Stimulated activated CD8-positive, alpha-beta memory T cell treated with anti-CD3 and anti-CD28 coated beads, Interleukin-7, amount 100 ng/mL, for 1 hour (primary cell): ENCODE measurements at places on chromosomes 5 and 9.

- DNase-seq, result no peak
Observed at GRCh38 chr9:2489838-2490314, 131.7 kb upstream of the VLDLR start.

- no peak for DNase-seq
Observed at GRCh38 chr9:86035827-86036440, 63.4 kb downstream of the GOLM1 start.

- DNase-seq, result no peak
Observed at GRCh38 chr5:142935014-142935413, 164.8 kb downstream of the ARHGAP26 start.

DNA sequence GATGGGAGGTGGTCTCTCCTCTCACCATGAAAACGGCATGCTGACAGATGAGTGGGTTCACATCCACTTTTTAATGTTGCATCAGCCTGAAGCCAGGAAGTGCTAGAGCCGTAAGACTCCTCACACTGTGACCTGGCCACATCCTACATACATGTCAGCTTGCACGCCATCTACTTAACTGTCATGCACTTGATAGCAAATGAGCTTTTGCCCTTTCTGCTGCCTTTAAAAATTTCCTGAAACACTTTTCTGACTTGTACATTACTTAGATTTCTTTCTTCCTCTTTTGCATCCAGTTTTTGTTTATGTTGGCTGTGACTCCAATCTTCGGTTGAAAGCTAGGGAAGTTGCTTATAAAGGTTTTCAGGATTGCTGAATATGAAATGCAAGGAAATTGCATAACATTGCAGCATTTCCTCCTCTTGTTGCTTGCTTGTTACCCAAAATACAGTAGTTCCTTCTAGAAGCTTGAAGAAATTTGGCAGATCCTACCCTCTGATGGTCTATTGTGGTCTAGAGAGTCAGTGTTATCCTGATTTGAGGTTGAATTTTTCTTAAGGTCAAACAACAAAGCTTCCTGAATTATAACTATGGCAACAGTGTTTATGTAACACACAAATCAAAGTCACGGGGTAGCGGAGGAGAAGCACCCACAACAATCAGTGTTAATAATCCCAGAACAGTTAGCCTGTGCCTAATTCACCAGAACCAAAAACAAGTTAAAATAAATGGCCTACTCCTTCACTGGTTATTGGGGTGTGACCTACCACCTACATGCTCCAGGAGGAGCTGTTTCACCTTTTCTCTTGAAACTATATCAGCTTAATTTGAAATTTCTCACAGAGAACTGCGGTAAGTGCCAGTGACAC lies 232.5 kb downstream of the ARHGAP26 start:
- no peak for DNase-seq

- DNase-seq, result no peak
Observed at GRCh38 chr9:136059851-136060670, 35.0 kb downstream of the NACC2 start.

DNA sequence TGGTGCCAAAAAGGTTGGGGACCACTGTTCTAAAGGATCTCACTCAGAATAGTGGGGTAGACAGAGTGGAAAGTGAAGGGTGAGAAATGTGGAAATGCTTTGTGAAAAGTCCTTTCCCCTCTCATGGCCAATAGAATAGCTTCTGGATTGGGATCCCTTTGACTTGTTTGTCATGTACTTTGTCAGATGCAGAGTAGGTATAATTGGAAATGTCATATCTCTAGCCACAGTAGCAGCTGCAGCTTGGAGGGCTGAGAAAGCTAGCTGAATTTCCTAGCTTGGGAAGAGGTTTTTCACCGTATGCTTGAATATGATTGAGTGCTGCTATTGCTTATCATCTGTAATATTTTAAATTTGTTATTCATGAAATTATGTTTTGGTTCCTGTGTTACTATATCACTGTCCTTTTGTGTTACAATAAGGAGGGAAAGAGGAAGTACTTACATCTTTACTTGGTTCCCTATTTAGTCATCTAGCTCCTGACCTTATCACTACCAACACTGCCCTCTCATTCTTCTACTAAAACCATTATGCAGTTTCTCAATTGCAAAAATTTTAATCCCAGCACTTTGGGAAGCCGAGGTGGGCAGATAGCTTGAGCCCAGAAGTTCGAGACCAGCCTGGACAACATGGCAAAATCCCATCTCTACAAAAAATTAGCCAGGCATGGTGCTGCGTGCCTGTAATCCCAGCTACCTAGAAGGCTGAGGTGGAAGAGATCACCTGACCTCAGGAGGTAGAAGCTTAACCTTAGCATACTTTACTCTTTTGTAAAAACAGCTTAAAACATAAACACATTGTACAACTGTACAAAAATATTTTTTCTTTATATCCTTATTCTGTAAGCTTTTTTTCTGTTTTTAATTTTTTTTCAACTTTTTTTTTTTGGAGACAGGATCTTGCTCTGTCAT lies 12.4 kb downstream of the SLC30A5 start:
- no peak for DNase-seq

DNA sequence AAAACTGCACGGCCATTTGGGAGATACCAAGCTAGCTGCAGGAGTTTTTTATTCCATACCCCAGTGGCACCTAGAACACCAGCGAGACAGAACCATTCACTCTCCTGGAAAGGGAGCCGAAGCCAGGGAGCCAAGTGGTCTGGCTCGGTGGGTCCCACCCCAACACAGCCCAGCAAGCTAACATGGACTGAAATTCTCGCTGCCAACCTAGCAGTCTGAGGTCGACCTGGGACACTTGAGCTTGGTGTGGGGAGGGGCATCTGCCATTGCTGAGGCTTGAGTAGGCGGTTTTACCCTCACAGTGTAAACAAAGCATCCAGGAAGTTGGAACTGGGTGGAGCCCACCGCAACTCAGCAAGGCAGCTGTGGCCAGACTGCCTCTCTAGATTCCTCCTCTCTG lies 108.9 kb upstream of the CHD1 start:
- DNase-seq, result peak; percentile 27

DNA sequence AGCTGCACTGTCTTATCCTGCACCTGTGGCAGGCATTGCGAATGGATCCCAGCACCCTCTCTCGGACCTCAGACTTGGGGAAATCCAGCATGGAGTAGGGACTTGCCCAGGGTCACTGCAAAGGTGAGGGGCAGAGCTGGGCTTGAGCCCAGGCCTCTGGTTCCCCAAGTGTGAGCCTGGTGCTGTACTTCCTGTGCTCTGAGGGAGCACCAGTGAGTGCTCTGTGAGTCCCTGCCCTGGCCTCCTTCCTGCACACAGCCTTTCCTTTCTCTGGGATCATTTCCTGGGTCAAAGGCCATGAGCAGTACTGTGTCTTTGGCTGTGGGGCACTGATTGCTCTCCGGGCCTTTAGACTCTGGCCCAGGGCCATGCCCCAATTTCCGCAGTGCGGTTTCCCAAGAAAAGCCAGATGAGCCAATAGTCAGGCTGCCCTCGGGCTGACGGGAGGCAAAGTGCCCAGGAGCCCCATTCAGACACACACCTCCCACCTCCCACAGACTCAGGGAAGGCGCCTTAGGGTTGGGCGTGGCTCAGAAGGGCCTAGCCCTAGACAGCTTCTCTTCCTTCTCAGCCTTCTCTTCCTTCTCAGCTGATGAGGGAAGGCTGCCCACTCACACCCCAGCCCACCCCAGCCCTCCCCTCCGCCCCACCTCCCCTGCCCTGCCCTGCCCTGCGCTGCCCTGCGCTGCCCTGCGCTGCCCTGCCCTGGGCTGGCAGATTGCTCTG lies 23.3 kb upstream of the TRIM14 start:
- no peak for DNase-seq

DNA sequence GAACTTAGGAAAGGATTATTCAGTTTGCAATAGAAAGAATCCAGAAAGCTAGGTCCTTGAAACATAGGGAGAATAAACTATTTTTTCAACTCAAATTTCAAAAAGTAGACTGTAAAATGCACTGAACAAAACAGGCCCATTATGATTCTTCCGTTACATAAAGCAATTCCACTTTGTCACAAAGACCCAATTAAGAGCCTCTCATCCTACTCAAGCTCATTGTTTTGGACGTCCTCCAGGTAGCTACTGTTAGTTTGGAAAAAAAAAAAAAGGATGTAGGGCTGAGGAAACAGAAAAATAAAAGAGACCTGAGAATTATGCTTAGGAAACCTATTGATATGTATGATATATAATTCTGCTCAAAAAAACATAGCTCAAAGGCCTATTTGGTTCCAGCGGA lies 74.0 kb downstream of the DIRAS2 start:
- DNase-seq, result no peak

DNA sequence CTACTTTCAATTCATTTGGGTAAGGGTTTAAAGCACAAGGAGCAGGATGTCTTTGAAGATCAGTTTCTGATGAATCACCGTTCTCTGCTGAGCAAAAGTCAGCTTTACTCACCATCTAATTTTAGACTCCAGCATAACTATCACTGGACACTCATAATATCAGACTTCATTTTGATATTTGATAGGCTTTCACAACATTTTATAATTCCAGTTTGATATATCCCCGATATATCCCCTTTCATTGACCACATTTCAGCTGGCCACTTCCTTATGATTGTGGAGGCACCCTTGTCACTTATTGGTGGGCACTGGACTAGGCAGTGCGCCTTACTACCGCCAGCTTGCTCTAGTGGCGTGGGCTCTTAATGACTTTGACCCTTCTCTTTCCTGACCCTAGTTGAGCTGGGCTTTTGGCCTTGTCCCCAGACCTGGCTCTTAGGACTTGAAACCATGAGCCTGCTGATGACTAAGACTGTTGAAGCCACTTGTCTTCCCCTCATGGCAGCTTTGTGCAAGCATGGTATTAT lies 46.8 kb downstream of the CYSTM1 start:
- no peak for DNase-seq

GRCh38 chr5:157326440-157327005 lies 60.6 kb downstream of the CYFIP2 start:
- no peak for DNase-seq

DNA sequence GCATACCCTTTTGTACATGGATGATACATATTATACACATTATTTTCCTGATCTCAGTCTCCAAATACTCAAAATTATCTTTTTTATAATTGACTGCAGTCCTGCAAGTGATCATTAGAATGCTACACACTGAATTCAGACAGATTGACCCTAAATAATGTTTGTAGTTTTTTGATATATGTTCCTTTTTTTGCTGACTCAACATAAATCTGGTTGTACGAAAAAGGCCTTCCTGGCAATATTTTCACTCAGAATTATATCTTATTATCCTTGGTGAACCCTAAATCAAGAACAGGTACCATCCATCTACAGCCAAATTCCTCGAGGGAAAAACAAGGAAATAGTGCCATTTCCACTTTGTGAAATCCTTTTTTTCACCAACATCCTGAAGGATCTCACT lies 105.6 kb upstream of the RASGRF2 start:
- no peak for DNase-seq

GRCh38 chr5:172502410-172502809 lies 48.1 kb upstream of the SH3PXD2B start:
- DNase-seq, result no peak

- no peak for DNase-seq
Observed at GRCh38 chr5:67102708-67103107, 93.9 kb downstream of the CD180 start.

DNA sequence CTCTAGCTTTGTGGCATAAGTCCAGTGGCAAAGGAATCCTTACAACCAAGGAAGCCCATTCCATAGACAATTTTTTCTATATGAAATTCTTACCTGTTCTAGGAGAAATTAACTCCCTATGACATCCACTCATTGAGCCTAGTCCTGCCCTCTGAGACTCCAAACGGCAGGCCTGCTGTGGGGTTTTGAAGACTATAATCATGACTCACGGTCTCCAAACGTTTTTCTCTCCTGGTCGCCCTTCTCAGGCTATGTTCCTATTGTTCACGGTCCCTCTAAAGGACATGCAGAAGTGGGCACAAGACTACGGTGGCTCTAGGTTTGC lies 611 bp downstream of the EXOSC3 start:
- no peak for DNase-seq

GRCh38 chr5:102873379-102873932 lies 118.4 kb downstream of the PAM start:
- no peak for DNase-seq

DNA sequence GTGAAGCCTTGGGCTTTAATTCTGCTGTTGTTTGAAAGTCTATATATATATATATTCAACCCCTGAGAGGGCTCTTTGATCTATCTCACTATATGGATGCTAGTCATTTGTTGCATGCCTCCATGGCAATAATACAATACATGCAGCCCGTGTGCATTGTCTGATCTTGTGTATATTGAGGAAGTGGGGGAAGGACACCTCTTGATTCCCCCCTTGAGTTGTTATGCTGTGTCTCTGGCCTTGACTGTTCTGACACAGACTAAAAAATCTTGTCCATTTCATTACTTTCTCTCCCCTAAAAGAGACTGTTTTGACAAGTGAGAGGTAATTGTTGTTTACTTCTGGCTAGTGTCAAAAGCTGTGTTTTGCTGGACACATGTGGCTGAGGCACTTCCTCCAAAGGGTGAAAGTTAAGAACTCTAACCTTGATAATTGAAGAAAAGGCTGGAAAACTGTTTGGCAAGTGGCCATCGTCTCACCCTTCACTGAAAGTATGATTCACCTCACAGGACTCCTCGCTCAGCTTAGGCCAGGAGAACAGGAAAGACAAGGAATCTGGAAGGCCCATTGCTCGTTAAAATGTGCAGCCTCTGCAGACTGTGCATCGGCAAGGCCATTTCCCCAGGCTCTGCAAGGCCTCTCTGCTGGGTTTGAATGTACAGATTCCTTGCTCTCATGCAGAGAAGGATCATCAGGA lies 304.0 kb downstream of the PRELID2 start:
- no peak for DNase-seq

GRCh38 chr5:124659798-124660197 lies 86.6 kb downstream of the ZNF608 start:
- no peak for DNase-seq

GRCh38 chr5:38341056-38341455 lies 82.7 kb downstream of the EGFLAM start:
- DNase-seq, result no peak
